ENCODE measurements at places on chromosomes 4 and X. TPM values are rescaled to one million over a fixed set of nuclear protein-coding genes. Genes with fewer than 3 reads are reported as not detected.

HTN1 gene
- total RNA-seq: not detected

DNA sequence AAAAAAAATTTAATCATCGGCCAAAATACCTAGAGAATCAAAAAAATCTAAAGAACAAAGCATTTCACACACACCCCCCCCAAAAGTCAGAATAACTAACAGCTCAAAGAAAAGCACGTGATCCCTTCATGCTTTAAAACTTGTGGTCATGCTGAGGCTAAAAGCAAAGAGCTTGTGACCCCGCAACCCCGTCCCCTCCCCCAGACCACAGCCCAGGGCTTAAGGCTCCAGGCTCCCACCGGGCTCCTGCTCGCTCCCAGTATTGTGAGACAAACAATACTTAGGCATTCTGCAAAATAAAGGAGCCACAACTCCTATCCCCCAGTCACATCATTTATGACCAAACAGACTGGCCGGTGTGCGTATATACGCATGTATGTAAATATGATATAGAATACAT is 62.1 kb upstream of the CCDC160 start:
- DNase-seq: no peak

DNA sequence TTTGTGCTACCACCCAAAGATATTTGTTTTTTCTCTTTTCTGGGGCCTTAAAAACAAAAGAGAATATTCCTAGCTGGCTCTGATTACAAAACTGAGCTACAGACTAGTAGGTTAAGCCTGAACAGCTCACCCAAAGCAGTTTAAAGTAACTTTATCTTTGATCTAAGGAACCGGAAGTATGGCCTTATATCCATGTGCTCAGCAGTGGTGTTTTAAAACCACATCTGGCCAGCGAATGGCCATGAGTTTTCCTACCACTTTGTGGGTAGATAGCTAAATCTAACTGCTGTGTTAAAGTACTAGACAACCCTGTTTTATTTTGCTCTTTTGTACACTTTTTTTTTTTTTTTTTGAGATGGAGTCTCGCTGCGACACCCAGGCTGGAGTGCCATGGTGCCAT is 24.6 kb downstream of the ADGRG4 start:
- no peak for DNase-seq

DNA sequence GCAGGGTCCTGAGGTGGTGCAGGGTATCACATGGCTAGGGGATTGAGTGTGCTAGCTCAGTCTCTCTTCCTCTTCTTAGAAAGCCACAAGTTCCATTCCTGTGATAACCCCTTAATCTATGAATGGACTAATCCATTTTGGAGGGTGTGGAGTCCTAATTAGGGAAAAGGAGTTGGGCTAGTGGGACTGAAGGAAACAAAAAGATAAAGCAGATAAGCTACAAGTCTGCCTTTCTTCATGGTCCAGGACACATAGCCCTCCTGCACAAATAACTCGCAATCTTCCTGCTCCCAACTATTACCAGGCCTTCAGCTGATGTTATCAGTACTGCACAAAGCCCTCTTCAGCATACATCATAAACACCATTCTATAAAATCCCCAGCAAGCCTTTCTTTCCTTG is 44.2 kb downstream of the ZNF81 start:
- no peak for DNase-seq

- DNase-seq: no peak
These were observed 152.6 kb downstream of the MAGEB17 start for GRCh38 chrX:16319929-16320328.

GLRA3 gene
- not detected for total RNA-seq

DNA sequence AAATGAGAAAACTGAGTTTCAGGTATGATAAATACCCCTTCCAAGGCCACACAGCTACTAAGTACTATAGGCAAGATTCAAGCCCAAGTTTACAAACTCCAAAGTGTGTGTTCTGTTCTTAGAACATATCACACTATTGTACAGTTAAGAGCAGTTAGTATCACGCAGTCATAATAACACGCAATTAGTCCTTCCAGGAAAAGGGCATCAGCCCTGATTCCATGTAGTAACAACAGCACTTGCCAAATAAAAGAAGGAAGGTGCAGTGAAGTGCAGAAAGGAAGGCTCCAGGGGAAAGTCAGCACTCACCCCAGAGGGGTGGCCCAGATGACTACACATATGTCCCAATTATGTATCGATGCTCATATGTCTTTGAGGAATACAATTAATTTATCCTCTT is 4.4 kb downstream of the TASL start:
- DNase-seq: no peak

DNA sequence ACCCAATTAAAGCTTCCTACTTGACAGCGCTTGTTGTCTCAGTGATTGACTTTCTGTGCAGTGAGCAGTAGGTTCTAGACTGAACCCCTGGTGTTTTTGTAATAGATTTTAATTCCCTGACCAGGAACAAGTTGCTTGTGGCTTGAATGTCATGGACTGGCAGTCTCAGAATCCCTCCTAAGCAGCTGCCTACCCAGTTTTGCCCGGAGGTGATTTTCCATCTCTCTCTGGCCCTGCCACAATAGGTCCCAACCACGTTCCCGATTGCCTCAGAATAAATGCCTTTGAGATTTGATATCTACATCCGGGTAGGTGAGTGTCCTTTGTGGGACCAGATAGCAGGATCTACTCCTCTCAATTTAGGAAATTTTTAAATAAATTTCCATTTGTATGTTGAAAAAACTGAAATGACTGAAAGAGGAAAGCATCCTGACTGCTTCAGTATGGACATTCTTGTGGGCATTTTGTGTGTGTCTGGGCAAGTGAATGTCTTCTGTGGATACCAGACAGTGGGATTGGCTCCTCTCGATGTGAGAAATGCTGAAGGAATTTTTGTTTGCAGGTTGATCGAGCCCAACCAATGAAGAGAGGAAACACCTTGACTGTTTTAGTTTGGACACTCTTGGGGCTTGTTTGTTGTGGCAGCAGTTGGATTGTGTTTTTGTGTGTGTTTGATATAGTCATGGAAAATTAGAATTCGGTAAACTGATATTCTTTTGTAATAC is 1607.4 kb downstream of the C4orf33 start:
- no peak for DNase-seq

GRCh38 chr4:20787940-20788665 is 87.8 kb downstream of the PACRGL start:
- no peak for DNase-seq

- DNase-seq: no peak
These were observed 17.3 kb upstream of the BCORL1 start for GRCh38 chrX:129965166-129965565.

- DNase-seq: no peak
These were observed 7.7 kb upstream of the THOC2 start for GRCh38 chrX:123740536-123740935.

Measured in right lobe of liver (tissue), 6 donors.